ENCODE measurements at places on chromosomes 2 and 18.
A peak's percentile ranks its signal among the peaks of the same experiment; 100 is the strongest.

DNA sequence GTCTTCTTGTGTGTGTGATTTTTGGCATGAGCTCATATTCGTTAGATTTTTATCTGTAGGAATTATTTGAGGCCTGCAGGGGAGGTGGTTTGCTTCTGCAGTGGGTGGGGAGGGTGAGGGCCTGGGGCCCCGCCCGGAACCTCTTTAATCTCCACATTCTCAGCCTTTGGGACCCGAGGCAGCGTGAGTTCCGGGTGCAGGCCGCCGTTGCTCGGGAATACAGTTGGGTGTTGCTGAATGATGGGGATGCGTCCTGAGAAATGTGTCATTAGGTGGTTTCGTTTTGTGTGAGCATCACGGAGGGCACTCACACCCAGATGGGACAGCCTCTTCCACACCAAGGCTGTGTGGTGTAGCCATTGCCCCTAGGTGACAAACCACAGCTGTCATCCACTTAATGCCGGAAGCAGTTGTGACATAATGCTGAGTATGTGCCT lies 13.7 kb upstream of the GAL3ST2 start:
- DNase-seq: no peak

DNA sequence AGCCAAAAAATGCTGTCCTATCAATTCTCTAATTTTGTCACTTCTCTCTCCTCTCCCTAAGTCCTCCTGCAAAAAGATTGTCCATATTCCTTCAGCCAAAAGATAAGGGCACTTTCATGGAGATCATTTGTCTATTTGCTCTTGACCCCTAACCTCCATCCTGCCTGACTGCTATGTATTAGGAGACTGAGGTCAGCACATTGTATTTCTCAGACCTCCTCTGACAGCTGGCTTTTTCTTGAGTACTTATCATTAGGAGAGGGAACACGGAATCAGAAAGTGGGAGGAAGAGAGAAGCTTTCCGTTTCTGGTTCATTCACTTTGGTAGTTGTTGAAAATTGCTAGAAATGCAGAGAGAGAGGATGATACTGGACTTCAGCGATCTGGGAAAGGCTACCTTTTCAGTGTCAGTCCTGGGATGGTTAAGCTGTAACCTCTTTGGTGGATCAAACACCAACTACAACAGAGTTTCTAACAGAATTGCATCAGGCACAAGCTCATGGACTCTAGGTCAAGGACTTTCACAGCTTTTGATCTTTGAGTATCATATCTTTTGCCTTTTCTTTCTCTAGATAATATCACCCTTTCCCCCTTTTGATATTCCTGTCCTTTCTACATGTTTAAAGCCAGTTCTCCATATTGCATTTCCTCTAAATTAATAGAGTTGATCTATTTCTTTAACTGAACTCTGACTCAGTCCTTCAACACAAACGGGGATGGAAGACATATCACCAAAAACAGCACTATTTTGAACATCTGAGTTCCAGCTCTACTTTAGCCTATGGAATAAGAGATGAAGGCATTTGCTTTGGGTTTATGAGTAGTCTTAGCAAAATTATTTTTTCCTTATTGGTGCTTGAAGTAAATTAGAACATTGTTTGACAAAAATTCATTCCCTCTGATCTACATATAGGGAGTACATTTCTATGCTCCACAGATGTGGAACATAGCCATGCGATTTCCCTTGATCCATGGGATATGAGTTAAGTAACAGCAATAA lies 63.3 kb upstream of the KYNU start:
- DNase-seq: no peak

DNA sequence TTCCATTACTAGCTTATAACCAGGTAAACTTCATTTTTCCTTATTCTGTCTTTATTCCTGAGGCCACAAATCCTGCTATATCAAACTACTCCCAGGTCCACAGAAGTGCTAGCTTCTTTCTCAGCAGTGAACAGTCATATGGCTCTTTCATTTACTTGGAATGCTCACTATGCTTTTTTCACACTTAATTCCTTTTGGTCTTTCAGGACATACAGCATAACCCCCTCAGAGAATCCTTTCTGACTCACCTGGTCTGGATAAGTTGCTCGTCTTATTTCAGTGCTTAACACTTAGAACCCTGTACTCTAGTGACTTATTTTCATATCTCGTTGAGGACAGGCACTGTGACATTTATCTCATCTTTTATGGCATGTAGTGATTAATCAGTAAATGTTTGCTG lies 325.0 kb upstream of the UBE2E3 start:
- no peak for DNase-seq

DNA sequence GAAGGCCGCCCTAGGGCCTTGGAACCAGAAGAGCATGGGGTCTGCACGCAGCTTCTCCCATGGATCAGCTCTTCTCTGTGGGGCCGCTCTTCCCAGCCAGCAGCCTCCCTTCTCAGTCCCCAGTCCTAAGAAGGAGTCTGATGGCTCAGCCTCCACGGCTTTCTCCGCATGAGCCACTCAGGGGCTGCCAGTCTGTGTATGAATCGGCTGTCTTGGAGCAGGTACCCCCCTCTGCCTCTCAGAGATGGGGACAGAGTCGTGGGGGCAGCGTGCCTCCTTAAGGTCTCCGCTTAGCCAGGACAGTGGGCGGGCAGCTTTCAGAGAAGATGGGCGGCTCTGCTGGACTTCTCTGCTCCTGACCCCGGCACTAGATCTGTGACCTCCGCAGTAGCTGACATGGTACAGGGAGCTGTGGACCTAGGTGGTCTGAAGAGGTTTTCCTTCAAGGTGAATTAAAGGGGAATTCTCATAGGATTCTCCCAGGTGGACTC lies 21.6 kb downstream of the INPP5D start:
- no peak for DNase-seq

- peak; percentile 83 for DNase-seq
Observed at GRCh38 chr2:164542581-164543021, 78.7 kb downstream of the GRB14 start.

DNA sequence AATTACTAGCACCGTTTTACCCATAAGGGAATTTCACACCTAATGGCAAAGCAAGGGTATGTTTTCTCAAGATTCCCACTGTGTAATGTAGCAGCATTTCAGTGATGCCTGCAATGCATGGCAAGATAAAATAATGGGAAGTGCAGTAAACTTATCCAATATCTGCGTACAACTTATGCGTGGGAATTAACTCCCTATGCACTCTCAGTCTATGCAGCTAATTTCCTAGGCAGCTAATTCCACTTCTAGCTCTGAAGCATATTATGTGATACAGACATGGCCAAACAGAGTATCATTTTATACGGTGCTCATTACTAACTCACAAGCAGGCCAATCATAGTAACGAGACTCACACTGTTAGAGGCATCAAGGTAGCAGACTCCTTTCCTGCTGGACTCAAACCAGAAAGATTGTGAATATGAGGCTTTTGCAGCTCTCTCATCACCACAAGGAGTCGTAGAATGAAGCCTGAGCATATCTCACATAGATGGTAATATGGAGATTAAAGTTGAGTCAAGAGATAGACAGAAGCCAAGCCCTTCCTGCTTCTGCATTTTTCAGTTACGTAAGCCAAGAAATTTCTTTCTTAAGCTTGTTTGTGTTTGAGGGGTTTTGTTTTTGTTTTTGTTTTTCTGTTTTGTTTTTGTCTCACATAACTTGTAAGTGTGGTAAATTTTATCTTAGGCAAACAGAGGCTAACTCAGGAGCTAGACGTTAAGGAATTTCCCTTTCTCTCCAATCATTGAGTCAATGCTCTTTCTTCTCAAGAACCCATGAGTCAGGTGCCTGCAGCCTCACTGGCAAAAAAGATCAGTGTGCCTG lies 34.8 kb upstream of the ITGAV start:
- peak; percentile 24 for DNase-seq

GRCh38 chr18:39462436-39462835 lies 1896.8 kb upstream of the CELF4 start:
- DNase-seq: no peak

DNA sequence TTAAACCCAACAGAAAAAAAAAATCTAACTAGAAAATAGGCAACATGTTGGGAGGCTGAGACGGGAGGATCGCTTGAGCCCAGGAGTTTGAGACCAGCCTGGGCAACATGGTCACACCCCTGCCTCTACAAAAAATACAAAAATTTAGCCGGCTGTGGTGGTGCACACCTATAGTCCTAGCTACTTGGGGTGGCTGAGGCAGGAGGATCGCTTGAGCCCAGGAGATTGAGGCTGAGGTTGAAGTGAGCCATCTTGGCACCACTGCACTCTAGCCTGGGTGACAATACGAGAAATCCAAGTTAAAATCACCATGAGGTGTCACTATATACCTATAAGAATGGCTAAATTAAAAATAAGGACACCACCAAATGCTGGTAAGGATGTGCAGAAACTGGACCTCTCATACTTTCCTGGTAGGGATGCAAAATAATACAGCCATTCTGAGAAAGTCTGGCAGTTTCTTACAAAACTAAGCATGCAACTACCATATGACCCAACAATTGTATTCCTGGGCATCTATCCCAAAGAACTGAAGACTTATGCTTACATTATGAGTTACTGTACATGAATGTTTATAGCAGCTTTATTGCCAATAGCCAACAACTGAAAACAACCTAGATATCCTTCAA lies 2.2 kb downstream of the SEPTIN10 start:
- peak; percentile 51 for DNase-seq

- no peak for DNase-seq
Observed at GRCh38 chr2:152106464-152106863, 7.6 kb upstream of the CACNB4 start.

DNA sequence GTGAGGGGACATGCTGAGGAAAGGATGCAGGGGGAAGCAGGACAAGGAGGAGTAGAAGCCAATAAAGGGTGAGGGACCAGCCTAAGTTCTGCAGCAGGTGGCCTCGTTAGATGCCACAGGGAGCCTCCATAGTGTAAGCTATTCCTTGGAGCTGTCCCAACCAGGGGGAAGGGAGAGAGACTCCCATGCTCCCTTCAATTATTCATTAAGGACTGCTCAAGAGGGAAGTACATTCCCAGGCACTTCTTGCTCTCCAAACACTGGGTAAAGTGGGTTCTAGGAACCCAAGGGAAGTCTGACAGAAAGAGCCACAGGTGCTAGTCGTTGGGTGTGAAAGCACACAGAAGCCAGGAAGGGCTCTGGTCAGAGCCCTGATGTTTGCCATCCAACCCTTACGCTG lies 193.7 kb downstream of the SLC39A10 start:
- no peak for DNase-seq

GRCh38 chr2:24477229-24477628 lies 13.8 kb upstream of the NCOA1 start:
- no peak for DNase-seq

DNA sequence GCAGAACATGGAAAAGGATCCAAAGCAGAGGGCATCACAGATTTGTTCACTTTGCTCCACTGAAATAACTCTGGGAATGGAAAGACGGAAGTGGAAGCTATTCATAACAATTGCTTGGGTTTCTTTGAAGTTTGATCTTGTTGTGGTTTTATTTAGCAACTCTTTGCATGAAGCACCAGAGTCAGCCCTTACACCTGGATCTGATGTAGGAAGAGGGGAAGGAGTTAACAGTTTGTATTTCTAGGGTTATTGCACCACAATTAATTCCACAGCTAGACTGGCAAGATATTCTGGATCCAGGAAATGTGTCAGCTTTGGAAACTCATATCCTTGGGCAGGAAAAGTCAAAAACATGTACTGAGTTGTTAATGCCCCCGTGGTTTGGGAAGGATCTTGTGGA lies 1143.4 kb downstream of the CNTNAP5 start:
- no peak for DNase-seq

DNA sequence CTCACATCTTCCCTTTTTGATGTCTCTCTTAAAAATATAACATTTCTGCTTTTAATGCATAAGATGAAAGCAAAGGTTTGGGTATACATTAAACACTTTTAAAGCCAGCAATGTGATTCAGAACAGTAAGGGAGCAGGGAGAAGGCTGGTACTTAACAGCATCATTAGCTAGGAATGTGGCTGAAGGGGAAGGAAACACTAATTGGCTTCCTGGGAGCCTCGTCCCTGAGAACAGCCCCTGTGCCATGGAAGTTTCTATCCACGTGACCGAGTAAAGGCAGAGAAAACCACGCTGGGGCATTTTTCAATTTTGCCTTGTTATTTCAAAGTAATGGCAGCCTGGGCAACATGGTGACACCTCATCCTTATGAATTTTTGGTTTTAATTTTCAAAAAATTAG lies 109.2 kb upstream of the GPC1 start:
- no peak for DNase-seq

- DNase-seq: no peak
Observed at GRCh38 chr18:9506046-9506792, 30.9 kb downstream of the RALBP1 start.

DNA sequence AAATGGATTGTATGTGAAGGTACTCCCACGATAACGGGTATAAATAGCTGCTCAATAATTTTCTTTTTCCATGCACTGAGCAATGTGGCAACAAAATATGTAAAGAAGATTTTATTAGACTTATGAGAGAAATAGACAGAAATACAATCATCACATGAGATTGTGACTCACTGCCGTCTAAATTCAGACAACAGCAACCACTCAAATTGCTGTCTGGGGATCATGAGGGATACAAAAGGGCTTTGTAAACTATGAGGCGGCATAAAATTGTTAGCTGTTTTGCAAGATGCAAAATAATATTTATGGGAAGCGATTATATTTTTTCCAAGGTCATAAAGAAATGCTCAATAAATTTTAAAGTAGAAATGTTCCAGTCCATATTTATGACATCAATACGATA lies 259.1 kb upstream of the AGAP1 start:
- DNase-seq: no peak

DNA sequence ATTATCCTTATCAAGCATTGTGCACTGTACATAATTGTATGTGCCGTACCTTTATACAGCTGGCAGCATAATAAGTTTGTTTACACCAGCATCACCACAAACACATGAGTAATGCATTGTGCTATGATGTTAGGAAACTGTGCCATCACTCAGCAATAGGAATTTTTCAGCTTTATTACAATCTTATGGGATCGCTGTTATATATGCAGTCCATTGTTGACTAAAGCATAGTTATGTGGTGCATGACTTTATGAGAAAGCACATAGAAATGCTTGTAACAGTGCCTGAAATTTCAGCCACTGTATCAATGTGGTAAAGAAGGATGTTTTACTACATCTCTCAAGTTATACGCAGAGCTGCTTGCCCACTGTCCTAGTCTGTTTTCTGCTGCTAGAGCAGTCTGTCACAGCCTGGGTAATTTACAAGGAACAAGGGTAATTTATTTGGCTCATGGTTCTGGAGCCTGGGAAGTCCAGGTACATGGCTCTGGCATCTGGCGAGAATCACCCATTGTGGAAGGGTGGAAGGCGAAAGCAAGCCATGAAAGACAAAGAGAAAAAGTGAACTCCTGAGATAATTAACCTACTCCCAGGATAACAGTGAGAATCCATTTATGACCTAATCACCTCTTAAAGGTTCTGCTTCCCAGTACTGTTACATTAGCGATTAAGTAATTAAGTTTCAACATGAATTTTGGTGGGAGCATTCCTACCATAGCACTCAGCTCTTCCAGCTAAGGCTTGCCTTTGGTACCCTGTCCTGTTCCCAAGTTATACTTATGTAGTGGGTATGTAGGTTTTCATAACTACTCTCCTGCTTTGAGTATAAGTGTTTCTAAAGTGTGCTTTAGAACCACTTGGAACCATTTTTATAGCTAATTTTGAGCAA lies 4.6 kb downstream of the MAP3K20 start:
- DNase-seq: no peak

- DNase-seq: no peak
Observed at GRCh38 chr2:140262908-140263307, 1482.7 kb upstream of the NXPH2 start.

Measured in ACHN (cell line).